ENCODE measurements at places on chromosomes 2 and 18.

- DNase-seq = no peak
These were observed 1605.8 kb downstream of the SUCLG1 start for GRCh38 chr2:82853299-82853698.

DNA sequence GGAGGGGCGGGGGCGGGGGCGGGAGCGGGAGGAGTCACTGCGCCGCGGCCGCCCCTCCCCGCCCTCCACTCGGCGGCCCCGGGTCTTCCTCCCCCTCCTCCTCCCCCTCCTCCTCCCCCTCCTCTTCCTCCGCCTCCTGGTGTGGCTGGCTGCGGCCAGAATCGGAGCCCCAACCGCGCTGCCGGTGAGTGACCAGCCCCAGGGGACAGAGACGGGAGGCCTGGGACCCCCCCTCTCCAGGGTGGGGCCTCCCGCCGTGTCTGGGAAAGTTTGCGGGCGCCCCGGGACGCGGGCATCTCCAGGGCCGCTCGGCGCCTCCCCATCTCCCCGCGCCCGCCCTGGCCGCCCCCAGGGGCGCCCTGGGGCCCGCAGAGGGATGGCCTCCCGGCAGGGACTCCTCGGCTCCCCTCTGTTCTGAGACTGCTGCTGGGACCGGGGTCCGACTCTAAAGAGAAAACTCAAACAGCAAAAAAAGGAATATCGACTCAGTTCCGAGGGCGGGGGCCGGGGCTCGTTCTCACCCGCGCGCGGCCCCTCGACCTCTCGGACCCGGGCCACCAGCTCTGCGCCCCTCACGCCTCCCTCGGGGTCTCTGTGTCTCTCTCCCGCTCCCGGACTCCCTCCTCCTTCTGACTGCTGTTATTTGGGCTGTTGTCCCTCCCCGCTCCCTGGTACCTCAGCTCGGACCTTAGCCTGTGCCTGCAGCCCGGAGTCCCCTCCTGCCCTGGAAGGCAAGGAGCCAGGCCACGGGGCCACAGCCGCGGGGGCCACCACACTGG is at the start of gene STON1:
Gene STON1 (plus strand): TSS at position 122 of the 779 bp plus-strand sequence. CDS start 50,480 bp downstream, outside the sequence.
- peak; percentile 13 for DNase-seq

GRCh38 chr18:26482569-26482968 is 65.8 kb downstream of the KCTD1 start:
- no peak for DNase-seq

DNA sequence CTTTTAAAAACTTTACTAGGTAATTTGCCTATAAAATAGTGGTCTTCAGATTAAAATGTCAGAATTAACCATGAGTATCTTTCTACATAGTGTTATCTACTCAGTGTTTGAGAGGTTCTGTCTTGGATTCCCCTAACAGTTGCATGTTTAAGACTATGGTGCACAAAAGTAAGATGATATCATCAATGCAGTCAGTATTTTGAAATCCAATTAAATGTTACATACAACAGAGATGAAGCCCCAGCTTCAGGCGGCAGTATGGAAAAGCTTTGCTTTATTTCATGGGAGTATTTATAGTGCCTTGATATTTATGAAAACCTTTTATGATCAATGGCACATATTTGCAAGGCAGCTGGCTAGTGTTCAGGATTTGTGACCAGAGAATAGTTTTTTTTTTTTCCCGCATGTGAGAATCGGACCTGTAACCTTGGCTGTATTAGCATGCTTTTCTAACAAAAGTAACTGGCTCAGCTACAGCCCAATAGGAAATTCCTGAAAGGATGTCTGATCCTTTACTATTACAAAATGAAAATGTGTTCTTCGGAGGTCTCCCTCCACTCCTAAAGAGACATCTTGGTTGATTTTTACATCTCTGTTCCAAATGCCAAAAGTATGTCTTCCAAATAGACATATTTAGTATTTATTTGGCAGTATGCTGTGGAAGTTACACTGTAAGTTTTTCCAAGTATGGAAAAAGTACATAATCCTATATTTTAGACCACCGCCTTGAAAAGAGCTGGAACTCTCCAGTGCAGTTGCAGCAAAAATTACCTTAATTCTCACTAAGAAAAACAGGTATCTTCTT is 319.3 kb upstream of the UBE2E3 start:
- no peak for DNase-seq

- no peak for DNase-seq
These were observed 1.7 kb upstream of the SLC25A12 start for GRCh38 chr2:171895786-171896185.

GRCh38 chr2:66456183-66457041 is 21.5 kb downstream of the MEIS1 start:
- DNase-seq = no peak

DNA sequence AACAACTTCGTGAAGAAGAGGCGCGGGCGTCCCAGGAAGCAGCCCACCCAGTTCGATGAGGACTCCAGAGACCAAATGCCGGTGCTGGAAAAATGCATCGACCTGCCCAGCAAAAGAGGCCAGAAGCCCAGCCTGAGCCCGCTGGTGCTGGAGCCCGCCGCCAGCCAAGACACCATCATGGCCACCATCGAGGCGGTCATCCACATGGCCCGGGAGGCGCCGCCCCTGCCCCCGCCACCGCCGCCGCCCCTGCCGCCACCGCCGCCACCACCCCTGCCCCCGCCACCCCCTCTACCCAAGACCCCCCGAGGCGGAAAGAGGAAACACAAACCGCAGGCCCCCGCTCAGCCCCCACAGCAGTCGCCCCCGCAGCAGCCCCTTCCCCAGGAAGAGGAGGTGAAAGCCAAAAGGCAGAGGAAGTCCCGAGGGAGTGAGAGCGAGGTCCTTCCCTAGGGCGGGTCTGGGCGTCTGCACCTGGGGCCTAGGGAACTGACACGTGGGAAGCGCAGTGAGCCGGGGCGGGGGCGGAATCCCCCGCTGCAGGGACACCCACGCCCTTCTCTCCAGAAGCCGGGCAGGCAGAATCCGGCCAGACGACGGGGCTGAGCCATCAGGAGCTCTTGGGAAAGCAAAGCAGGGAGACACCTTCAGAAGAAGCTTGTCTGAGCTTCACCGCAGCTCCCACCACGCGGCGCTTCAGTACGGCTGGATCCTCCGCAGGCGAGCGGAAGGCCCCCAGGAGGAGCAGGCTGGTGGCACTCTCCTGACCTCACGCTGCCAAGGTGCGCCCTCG is 382.8 kb downstream of the SETBP1 start:
- no peak for DNase-seq

DNA sequence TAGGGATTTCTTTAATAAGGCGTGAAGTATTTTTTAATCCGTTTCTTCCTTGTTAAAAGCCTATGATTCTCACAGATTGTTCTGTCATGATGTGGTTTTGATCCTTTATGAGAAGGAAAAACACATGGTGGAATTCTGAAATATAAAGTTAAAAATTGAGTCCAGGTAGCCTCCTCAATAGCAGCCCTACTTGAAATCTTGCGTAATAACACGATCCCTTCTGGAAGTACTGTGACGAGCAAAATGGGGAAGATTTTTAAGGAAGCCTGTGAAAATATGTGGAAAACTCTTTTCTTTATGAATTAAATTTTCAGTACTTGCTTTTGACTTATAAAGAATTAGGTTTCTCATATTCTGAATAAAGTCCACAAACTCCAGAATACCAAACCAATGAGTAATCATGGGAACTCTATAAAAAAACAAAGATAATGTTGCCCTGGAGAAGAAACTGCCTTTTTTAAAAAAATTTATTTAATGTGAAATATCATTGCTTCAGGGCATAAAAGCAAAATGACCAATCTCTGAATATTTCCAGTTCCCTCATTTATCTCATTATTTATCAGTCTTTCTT is 476.4 kb upstream of the ZEB2 start:
- no peak for DNase-seq

DNA sequence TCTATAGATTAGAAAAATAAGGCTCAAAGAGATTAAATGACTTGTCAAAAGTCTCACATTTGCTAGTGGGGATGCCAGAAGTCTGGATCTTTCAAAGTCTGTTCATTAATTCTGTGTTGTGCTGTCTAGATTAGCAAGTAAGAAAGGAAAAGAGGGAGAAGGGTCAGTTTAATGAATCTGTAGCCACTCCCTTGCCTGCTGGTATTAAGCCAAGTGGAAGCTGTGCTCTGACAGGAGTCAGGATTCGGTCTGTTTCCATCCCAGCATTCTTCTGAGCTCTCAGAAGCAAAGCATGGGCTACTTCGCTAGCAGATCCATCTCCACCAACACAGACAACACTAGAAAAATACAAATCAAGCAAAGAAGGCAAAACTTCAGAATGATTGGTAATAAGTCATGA is 98.5 kb downstream of the CERKL start:
- DNase-seq = no peak

- DNase-seq = no peak
These were observed 737.6 kb downstream of the LRP1B start for GRCh38 chr2:141393214-141393545.

- no peak for DNase-seq
These were observed 1.2 kb upstream of the TNS1 start for GRCh38 chr2:218003981-218004419.

DNA sequence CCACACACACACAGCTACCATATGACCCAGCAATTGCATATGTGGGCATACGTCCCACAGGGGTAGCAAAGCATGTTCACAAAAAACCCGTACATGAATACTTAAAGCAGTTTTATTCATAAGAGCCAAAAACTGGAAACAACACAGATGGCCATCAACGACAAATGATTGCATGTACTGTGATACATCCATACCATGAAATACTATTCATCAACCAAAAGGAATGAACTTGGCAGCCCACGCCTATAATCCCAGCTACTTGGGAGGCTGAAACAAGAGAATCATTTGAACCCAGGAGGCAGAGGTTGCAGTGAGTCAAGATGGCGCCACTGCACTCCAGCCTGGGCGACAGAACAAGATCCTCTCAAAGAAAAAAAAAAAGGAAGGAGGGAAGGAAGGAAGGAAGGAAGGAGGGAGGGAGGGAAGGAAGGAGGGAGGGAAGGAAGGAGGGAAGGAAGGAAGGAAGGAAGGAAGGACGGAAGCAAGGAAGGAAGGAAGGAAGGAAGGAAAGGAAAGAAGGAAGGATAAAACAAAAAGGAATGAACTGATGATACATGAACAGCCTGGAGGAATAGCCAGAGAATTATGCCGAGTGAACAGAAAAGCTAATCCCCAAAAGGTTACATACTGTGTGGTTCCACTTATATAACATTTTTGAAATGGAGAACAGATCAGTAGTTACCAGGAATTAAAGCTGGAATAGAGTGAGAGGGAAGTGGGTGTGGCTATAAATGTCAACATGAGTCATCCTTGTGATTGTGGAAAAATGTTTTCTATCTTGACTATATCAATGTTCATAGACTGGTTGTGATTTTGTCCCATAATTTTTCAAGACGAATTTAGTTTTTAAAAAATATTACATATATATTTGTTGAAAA is 19.6 kb upstream of the YPEL5 start:
- no peak for DNase-seq

DNA sequence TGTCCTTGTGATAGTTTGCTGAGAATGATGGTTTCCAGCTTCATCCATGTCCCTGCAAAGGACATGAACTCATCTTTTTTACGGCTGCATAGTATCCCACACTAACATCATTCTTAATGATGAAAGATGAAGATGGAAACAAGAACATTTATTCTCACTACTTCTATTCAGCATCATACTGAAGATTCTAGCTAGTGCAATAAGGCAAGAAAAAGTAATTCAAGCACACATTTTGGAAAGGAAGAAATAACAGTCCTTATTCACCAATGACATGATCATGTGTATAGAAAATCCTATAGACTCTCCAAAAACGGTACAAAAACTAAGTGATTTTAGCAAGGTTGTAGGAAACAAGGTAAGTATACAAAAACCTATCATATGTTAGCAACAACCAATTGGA is 37.2 kb downstream of the RELCH start:
- DNase-seq = no peak
